ENCODE measurements at places on chromosomes 6 and 20.

DNA sequence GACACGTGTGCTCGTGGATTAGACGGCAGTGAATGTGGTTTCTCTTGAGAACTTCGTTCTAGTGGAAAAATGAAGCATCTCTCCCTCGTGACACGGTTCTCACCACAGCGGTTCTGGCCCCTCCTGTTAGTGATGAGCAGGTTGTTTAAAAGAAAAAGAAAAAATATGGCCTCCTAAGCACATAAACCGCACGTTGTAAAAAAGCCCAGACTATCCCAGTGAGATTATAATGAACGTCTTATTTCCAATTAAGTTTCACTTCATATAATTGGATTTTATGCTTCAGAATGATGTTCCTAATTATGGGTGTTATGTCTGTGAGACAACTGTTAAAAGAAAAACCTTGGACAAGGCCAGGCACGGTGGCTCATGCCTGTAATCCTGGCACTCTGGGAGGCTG lies 74.5 kb upstream of the FRMD1 start:
- no peak for DNase-seq

- no peak for DNase-seq
These were observed 243.7 kb upstream of the CHD6 start for GRCh38 chr20:41861772-41862422.

- DNase-seq: no peak
These were observed 6.6 kb upstream of the SERPINB9 start for GRCh38 chr6:2909718-2910117.

GRCh38 chr6:168131464-168132415 lies 52.7 kb upstream of the FRMD1 start:
- DNase-seq: no peak

DNA sequence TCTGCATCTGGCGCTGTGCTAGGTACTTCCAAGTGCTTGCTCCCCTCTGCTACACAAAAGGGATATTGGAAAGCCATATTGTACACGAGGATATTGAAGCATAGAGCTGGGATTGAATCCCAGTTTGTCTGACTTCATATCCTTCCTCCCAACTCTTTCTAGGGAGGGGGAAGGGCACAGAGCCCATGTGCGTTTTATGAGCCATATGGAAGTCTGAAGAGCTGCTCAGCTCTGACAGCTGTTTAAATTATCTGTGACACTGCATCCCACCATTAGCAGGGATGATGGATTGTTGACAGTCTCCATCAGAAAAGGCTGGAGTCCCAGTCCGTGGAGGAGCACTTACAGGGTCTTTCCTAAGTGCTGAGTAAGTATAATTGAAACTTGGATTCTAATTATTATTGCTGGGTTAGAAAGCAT lies 18.4 kb downstream of the TIAM2 start:
- DNase-seq: no peak

DNA sequence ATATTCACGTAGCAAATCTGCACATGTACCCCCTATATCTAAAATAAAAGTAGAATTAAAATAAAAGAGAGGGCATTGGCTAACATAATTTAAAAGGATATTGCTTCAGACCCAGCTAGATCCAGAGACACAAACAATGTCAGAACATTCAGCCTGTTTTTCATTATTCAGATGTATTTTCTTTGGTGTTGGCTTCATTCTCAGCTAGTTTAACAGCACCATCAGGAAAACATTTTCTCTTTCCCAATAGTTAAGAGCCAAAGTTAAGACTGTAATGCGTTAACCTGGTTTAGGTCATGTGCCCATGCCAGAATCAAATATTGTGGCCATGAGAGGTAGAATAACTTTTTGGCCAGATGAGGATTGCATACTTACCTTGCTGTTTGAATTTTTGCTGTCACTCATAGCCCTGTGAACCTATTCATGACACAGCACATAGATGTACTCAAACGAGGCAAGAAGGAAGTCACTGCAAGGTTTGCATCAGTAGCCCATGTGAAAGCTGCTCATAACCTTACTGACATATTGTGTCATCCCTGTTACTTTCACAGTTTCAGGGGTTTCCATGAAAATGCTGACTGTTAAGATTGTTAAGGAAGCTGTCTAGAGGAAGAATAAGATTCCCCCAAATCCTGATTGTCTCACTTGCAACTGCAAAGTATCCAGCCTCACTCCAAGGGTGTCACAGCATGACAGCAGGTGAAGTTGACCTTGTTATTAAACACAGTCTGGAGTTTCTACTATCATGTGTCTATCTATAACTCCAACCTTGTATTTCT lies 233.1 kb downstream of the PACRG start:
- no peak for DNase-seq

DNA sequence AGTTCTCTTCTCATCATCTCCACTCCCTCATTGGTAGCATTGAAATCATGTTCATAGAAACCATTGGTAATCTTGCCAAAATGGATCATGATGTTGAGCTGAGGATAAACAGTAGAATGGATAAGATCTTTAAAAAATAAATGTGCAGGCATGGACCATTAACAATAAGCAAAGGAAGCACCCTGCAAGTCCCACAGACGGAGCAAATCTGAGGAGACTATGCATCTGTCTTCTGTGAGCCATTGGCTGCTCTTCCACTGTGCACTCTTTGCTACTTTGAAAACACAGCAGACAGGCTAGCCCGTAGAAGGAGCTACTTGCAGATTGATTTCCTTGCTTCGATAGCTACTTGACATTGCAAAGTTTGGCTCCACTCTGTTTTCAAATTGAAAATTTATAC lies 535.0 kb downstream of the PKHD1 start:
- DNase-seq: no peak
